Activated CD4-positive, alpha-beta memory T cell treated with anti-CD3 and anti-CD28 coated beads for 36 hours (primary cell): ENCODE measurements at places on chromosomes 3 and 15. TPM values are rescaled to one million over a fixed set of nuclear protein-coding genes. Genes with fewer than 3 reads are reported as not detected.

Gene GOLGA8K
- total RNA-seq, result not detected

- no peaks in the 10 kb centered on the region for H3K36me3 ChIP-seq
- H3K27me3 ChIP-seq, result no peaks in the 10 kb centered on the region
- no peak overlapping the region for H3K27ac ChIP-seq
- DNase-seq, result no peak
These were observed 104.5 kb downstream of the MESD start for GRCh38 chr15:80885016-80885579.

Gene DZIP1L
- total RNA-seq, result not detected

DNA sequence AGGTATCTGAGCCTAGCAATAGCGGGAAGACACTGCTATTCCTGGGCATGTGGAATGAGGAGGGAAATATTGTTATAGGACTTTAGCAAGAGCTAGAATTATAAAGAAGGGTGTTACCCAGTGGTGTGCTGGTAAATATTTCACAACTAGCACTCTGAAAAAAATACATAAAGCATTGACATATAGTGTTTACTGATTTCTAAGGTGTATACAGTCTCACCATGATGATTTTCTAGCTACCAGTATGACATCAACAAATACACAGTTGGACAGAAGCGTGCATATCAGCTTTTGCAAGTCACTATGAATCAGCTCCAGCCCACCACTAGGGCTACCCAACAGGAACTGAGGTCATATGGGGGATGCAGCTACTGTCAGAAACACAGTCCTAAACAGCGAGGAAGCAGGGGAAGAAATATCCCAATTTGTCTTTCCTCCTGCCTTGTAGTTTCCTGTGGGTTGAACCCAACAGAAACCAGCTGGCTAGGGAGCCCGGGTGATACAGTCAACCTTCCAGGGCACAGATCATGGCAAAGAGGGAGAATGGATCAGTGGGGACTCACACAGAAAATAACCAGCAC is 39.6 kb downstream of the HGD start:
- no peaks in the 10 kb centered on the region for H3K27me3 ChIP-seq
- no peak overlapping the region for H3K27ac ChIP-seq
- H3K36me3 ChIP-seq, result peaks cover 1% of the 10 kb centered on the region

DNA sequence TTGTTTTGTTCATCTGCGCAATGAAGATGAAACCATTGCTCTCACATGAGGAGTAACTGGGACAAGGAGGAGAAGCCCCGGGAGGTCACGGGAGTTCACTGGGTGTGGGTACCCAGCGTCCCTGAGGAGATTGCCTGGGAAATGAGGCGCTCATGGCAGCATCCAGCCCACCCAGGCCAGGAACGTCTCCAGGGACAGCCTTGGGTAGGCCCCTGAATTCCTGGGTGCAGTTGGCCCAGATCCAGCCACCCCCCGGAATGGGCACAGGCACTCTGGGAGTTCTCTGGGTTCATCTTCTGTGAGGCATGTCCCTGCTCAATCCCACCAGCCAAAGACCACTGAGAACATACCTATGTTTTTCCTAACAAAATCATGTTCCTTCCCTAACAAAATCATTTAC is 18.5 kb downstream of the BFSP2 start:
- no peak overlapping the region for H3K4me3 ChIP-seq
- H3K4me1 ChIP-seq, result no peaks in the 10 kb centered on the region
- DNase-seq, result no peak
- no peaks in the 10 kb centered on the region for H3K27me3 ChIP-seq
- H3K36me3 ChIP-seq, result no peaks in the 10 kb centered on the region
- H3K27ac ChIP-seq, result no peak overlapping the region

Gene SH2D7
- not detected for total RNA-seq

Gene ISLR
- not detected for total RNA-seq

Gene TRPM1
- total RNA-seq, result not detected

GRCh38 chr3:33299395-33300081 is 22.3 kb downstream of the FBXL2 start:
- no peak for DNase-seq
- H3K27me3 ChIP-seq, result no peaks in the 10 kb centered on the region
- no peak overlapping the region for H3K4me3 ChIP-seq
- H3K4me1 ChIP-seq, result no peaks in the 10 kb centered on the region
- H3K27ac ChIP-seq, result no peak overlapping the region

- peaks cover 11% of the 10 kb centered on the region for H3K27me3 ChIP-seq
- H3K36me3 ChIP-seq, result no peaks in the 10 kb centered on the region
- H3K4me1 ChIP-seq, result no peaks in the 10 kb centered on the region
- DNase-seq, result no peak
- no peak overlapping the region for H3K4me3 ChIP-seq
- no peak overlapping the region for H3K27ac ChIP-seq
These were observed 24.2 kb upstream of the TM4SF4 start for GRCh38 chr3:149450281-149450680.

Gene ZNF385D
- total RNA-seq, result not detected

DNA sequence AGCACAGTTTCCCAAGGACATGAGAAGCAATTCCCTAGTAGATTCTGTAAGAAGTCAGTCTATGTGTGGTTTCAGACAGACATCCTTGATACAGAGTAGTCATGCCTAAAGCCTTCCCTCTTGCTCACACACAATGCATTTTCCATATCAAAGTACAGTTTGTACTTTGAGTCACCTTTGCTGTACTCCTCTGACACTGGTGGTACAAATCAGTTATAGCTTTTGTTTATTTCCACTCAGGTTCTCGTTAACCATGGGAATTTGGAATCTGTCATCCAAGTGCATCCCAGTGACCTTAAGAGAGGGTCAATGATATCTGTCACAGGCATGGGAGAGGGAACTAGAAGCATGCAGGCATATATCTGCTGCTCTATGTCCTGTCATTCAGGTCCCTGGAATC is 3.6 kb upstream of the GNB4 start:
- no peak overlapping the region for H3K4me3 ChIP-seq
- no peak overlapping the region for H3K27ac ChIP-seq
- DNase-seq, result no peak

Gene SLC12A1
- total RNA-seq, result not detected

GRCh38 chr3:47347217-47347801 is 33.5 kb upstream of the PTPN23 start:
- no peaks in the 10 kb centered on the region for H3K4me1 ChIP-seq
- peaks cover 7% of the 10 kb centered on the region for H3K36me3 ChIP-seq
- DNase-seq, result no peak
- H3K27me3 ChIP-seq, result no peaks in the 10 kb centered on the region
- no peak overlapping the region for H3K4me3 ChIP-seq
- H3K27ac ChIP-seq, result no peak overlapping the region

DNA sequence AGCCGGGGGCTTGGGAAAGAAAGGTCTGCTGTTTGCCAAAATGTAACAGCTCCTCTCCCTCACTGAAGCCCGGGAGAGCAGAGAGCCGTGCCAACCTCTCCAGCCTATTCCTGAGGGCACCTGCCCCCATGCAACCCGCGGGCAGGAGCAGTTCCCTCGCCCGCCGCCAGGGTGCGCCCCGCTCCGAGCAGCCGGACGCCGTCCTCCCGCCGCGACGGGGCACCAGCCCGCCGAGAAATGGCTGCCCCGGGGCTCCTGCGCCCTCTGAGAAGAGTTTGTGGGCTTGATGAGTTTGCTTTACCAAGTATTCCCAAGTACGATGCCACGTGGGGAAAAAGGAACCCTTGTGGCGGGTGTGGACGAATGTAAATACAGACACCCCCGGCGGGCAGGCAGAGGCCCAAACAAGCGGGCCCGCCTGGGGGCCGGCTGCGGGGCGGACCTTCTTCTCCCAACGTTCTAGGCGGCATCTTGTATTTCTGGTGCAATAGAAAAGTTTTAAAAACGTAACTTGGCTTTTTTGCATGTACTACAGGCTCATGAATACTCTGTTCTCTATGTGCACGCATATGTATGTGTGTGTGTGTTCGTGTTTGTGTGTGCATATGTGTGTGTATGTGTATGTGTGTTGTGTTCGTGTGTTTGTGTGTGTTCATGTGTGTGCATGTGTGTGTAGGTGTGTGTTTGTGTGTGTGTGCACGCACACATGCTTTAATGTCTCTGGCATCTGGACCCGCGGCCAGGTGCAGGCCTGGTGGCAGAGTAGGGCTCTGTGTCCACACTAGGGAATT is 162.9 kb downstream of the CHSY1 start:
- peaks cover 1% of the 10 kb centered on the region for H3K27me3 ChIP-seq
- H3K27ac ChIP-seq, result no peak overlapping the region
- DNase-seq, result peak; percentile 84

DNA sequence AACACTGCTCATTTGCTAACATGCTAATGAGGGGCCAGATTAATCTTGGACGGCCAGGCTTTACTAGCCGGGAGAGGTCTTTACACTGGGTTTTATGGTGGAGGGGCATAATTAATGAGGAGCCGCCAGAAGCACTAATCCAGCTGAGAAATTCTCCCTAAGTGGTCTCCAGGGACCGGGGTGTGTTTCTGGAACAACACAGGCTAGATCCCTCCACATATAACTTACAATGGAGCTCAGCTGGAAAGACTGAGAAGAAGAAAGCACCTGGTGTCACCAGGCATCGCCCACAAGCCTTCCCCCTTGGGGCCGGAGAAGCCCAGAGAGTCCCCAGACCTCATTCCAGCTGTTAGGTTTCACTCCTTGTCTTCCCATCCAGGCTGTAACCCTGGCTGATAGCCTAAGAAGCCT is 127.5 kb downstream of the MEGF11 start:
- H3K27me3 ChIP-seq, result peaks cover 6% of the 10 kb centered on the region
- H3K4me1 ChIP-seq, result no peaks in the 10 kb centered on the region
- no peak overlapping the region for H3K27ac ChIP-seq
- no peak overlapping the region for H3K4me3 ChIP-seq
- no peak for DNase-seq

DNA sequence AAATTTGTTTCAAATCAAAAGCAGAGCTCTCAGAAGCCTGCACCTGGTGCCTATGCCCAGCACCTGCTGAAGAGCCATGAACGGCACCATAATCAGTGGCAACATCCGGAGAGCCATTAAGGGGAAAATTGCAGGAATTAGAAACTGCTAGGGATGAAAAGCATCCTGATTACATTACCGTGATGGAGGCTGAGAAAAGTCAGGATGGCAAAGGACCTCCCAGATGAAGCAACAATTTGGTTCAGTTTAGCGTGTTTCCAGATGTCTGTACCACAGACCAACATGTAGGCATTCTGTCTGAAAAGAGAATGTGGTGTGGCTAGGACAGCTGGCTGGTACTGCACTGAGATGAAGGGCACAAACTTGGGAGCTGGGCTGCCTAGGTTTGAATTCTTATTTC is 106.1 kb downstream of the EOMES start:
- no peaks in the 10 kb centered on the region for H3K4me1 ChIP-seq
- H3K27ac ChIP-seq, result no peak overlapping the region
- H3K27me3 ChIP-seq, result no peaks in the 10 kb centered on the region
- no peak for DNase-seq
- peaks cover 10% of the 10 kb centered on the region for H3K36me3 ChIP-seq

Gene LSAMP
- total RNA-seq, result not detected

Gene RLBP1
- total RNA-seq, result not detected

DNA sequence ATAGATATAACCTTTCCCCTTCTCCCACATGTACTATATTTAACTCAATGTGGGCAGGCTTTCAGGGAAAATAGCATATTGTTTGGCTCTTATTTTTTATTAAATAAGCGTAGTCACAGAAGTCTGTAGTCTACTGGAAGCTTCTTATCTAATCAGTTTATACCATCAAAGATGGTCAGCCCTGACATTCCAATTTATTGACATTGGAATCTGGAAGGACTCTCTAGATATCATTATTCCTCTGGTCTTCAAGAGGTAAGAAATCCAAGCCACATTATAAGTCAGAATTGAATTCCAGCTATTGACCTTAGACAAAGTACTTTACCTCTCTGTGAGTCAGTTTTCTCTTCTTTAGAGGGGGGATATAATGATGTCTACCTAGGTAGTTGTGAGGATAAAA is 38.5 kb upstream of the SCAANT1 start:
- H3K36me3 ChIP-seq, result peaks cover 14% of the 10 kb centered on the region
- no peaks in the 10 kb centered on the region for H3K27me3 ChIP-seq
- H3K4me1 ChIP-seq, result peaks cover 55% of the 10 kb centered on the region
- no peak overlapping the region for H3K27ac ChIP-seq

DNA sequence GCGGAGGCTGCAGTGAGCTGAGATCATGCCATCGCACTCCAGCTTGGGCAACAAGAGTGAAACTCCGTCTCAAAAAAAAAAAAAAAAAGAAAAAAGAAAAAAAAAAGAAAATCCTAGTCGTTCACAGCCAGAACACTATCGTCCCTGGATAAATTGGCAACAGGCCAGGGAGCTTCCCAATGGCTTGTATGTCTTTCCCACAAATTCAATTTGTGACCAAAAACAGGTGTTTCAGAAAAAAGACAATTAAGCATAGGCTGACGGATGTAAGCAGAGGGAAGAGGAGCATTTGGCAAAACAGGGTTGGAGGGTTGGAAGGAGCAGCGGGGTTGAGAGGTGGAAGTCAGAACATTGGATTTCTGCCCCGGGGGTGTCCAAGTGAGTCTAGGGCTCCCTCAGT is 8.5 kb downstream of the EPB42 start:
- no peaks in the 10 kb centered on the region for H3K4me1 ChIP-seq
- H3K27ac ChIP-seq, result no peak overlapping the region
- H3K4me3 ChIP-seq, result no peak overlapping the region
- no peaks in the 10 kb centered on the region for H3K36me3 ChIP-seq
- H3K27me3 ChIP-seq, result peaks cover 1% of the 10 kb centered on the region
- no peak for DNase-seq

DNA sequence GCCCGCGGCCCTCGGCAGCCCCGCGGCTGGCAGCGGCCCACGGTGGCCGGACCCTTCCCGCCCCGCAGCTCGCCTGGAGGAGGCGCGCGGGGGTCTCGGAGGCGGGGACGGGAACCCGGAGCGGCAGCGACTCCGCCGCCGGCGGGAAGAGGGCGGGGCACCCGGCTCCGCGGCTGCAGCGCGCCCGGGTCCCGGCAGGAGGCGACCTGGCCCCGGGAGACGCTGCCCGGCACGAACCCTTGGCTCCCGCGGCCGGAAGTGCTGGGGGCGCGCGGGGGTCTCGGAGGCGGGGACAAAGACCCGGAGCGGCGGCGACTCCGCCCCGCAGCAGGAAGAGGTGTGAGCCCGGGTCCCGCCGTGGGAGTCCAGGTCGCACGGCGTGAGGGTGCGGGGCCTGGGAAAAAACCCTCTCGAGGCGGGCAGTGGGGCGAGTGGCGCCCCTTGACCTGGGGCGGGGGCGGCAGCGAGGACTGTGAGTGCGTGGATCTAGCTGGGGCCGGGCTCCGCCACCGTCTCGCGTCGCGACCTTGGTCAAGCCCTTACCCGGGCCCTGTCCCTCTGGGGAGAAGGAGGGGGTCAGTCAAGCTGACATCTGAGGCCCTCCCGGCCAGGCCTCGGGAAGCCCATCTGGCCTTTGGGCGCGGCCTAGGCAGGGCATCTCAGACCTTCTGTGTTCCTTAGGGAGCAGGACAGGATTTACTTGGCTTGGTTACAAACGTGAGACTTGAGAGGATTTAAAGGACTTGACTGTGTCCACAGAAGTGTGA is at the start of gene CIB2:
TSS of gene CIB2 (minus strand) at position 151 of the 767 bp plus-strand sequence. CDS start 230 bp downstream, outside the sequence.
- no peaks in the 10 kb centered on the region for H3K36me3 ChIP-seq
- DNase-seq, result peak; percentile 83
- peak within 1 kb of the TSS; percentile 11 for H3K27ac ChIP-seq
- no peaks in the 10 kb centered on the region for H3K27me3 ChIP-seq
- H3K4me3 ChIP-seq, result peak within 1 kb of the TSS; percentile 73

GRCh38 chr3:54357301-54357700 is 234.9 kb downstream of the CACNA2D3 start:
- H3K36me3 ChIP-seq, result no peaks in the 10 kb centered on the region
- no peaks in the 10 kb centered on the region for H3K4me1 ChIP-seq
- DNase-seq, result no peak
- no peak overlapping the region for H3K4me3 ChIP-seq
- H3K27me3 ChIP-seq, result peaks cover 2% of the 10 kb centered on the region
